ENCODE measurements at places on chromosomes 4 and X.

DNA sequence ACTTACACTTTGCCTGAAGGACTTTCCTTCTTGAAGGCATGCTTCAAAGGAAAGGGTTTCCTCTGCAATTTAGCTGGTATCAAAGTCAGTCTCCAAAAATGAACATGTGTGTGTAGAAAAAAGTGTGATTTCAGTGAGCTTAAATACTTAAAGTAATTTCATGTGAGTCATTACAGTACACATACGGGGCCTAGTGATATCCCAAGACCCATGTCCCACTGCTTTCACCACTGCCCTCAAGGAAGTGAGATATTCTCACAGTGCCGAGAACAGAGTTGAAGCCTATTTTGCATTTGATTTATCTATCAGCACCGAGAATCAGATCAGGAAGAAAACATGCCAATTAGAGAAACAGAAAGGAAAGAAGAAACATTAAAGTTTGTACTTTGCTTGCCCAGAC lies 61.0 kb downstream of the CHST7 start:
- no peak for DNase-seq

- DNase-seq: no peak
Observed at GRCh38 chr4:33537527-33537926, 2706.8 kb downstream of the ARAP2 start.

DNA sequence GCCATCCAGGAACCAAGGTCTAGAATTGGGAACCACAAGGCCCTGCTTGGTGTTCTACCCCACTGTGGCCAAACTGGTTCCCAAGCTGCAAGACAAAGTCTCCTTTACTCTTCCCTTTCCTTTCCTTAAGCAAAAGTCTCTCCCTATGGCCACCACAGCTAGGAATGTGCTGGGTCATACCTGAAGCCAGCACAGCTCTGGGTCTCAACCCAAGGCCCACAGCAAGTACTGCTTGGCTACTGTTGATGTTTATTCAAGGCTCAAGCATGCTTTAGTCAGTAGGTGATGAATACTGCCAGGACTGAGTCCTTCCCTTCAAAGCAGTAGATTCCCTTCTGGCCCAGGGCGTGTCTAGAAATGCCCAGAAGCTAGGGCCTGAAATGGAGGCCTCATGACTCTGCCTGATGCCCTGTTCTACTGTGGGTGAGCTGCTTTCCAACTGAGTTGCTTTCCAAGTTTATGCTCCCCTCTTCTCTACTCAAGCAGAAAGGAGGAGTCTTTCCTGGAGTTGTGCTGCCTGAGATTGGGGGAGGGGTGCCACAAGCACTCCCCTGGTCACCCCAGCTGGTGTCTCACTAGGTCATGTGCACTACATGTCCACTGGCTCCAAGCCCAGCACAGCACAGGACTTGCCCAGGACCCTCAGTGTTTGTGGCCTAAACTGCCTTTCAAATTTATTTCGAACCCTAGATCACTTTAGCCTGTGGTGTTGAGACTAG lies 44.9 kb downstream of the STAP1 start:
- no peak for DNase-seq

DNA sequence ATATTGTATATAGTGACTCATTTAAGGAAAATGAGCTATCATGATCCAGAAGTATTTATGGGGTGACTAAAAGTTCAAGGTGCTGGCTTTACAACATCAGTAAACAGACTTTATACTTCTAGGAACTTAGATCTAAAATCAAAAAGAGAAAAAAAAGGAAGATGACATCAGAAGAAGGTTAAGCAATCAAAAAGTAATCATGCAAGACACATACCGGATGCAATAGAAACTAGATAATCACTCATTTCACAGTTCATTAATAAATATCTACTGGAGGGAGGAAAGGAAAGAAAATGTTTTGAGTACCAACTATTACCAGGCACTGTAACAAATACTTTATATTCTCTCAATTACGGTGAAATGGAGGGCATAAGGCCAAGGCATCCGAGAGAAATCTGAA lies 276.4 kb downstream of the SPRY1 start:
- no peak for DNase-seq

- no peak for DNase-seq
Observed at GRCh38 chr4:96776920-96777527, 937.1 kb downstream of the PDHA2 start.

GRCh38 chrX:47148946-47149345 lies 3.9 kb downstream of the RBM10 start:
- DNase-seq: no peak

GRCh38 chrX:108447303-108447702 lies 7.7 kb downstream of the COL4A5 start:
- no peak for DNase-seq

DNA sequence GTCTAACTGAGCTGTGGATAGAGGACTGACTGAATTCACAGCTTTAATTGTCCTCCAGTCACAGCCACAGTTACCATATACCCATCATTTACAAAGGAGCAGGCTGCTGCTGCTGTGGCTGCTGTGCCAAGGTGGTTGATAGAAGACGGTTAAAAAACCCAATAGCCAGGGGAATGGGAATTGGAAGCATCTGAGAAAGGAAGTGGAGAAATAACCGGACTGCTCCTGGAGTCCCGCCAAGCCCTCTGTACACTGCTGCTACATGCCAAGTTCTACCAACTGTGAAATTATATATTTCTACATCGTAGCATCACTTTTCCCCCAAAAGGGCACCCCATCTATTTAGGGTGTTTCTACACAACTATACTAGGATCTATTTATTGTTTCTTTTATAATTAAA lies 279.7 kb upstream of the ARX start:
- DNase-seq: no peak

GRCh38 chrX:71199252-71200008 lies 23.6 kb upstream of the GJB1 start:
- no peak for DNase-seq

GRCh38 chr4:148795156-148795864 lies 353.1 kb upstream of the NR3C2 start:
- no peak for DNase-seq

DNA sequence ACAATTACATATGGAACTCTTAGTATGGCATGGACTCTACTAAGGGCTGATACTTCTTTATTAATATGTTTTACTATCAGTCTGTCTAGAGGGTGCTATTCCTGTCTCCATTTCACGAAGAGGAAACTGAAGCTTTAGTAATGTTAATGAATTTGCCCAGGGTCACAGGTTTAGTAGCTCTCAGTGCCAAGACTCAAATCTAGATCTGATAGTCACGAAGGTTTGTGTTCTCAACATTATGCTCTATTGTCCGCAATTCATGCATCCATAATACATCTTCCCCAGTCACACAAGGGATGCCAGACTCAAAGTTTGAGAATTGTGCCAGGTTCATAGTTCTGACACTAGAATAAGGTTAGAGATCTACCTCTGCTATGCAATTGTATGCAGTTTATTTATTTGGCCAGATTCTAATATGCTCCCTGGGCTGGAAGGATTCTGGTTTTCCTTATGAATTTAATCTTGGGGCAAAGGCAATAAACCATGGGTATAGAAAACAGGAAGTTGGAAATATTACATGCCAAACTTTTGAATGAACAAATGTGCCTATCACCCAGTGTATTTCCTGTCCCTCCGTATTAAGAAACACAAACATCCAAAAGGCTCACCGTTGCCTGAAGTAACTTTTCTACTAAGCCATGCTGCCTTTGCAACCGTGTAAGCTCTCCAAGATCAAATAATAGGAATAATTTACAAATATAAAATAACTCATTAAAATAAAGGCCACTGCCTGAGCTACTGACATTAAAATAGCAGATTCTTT lies 478.5 kb downstream of the INPP4B start:
- DNase-seq: no peak

GRCh38 chr4:174281182-174281737 lies 2.2 kb downstream of the FBXO8 start:
- no peak for DNase-seq

GRCh38 chrX:100586747-100587146 lies 2.0 kb downstream of the TNMD start:
- DNase-seq: no peak

GRCh38 chrX:118730500-118731247 lies 3.3 kb downstream of the IL13RA1 start:
- no peak for DNase-seq

GRCh38 chr4:10893395-10893794 lies 208.8 kb upstream of the CLNK start:
- DNase-seq: no peak

GRCh38 chr4:175929932-175930331 lies 117.9 kb upstream of the GPM6A start:
- no peak for DNase-seq

DNA sequence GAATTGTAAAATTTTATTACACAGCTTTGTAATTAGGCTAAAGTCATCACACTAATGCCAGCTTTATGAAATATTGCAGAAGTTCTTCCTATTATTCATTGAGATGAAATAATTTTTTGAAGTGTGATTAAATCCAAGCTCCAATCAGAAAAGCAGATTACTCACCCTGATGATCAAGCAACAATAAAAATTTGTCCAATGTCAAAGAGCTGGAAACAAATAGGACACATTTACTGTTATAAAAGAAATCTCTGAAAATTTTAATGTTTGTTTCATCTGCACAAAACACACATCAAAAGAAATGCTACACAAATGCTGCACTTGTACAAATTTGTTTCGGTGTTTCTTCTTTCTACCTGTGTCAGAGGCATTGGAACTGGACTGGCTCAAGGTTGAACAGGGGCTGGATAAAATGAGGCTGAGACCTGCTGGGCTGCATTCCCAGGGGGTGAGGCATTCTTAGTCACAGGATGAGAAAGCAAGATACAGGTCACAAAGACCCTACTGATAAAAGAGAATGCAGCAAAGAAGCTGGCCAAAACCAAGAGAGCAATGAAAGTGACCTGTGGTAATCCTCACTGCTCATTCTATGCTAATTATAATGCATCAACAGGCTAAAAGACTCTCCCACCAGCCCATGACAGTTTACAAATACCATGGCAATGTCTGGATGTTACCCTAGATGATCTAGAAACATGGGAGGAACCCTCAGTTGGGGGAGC lies 78.3 kb downstream of the GASK1B start:
- no peak for DNase-seq

DNA sequence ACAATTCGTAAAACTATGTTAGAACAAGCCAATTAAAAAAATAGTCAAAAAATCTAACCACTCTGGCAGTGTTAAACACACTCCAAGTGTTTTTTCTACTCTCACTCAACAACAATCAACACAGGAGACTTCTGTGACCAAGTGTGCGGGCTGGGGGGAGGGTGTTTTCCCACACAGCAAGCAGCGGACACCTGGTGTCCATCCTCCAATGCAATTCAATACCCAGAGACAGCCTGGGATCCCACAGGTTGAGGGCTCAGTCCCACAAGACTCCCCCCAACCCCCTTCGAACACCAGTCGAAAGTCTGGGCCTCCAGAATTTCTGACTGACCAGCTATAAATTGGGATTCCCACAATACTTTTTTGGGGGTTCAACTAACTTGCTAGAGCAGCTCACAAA lies 8.3 kb upstream of the PIM2 start:
- no peak for DNase-seq

- no peak for DNase-seq
Observed at GRCh38 chrX:70013466-70014381, 36.0 kb downstream of the AWAT2 start.

DNA sequence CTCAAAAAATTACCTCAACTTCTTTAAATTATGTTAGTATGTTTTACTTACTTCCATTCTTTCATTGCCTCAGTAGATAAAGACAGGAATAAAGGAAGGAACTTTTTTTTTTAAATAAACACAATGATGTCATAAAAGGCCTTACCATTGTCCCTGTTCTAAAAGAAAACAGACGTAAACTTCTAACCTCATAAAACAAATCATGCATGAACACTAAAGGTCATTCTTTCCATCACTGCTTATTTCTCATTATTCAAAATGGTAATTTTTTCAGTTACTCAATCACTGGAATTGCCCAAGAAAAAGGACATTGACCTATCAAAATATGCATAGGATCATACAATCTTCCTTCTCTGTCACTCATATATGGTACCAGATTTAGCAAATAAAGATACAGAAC lies 32.2 kb upstream of the ARMCX2 start:
- DNase-seq: no peak

- DNase-seq: no peak
Observed at GRCh38 chrX:30590368-30590767, 12.8 kb upstream of the TASL start.

DNA sequence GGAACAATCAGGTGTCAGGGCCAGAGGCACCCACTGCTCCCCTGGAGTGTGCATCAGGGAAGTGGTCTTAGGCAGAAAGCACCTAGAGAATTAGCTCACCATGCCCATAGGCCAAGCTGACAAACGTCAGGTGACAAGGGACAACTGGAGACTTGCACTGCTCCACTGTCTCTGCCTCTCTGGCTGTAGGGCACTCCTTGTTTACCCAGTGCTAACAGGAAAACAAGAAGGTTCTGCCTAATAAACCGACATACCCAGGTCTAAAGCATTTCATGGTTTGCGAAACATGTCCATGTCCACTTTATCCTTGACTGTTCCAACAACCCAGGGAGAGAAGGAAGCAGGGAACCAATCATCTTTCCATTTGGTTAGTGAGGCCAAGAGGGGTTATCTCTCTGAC lies 92.5 kb upstream of the MAMLD1 start:
- no peak for DNase-seq

DNA sequence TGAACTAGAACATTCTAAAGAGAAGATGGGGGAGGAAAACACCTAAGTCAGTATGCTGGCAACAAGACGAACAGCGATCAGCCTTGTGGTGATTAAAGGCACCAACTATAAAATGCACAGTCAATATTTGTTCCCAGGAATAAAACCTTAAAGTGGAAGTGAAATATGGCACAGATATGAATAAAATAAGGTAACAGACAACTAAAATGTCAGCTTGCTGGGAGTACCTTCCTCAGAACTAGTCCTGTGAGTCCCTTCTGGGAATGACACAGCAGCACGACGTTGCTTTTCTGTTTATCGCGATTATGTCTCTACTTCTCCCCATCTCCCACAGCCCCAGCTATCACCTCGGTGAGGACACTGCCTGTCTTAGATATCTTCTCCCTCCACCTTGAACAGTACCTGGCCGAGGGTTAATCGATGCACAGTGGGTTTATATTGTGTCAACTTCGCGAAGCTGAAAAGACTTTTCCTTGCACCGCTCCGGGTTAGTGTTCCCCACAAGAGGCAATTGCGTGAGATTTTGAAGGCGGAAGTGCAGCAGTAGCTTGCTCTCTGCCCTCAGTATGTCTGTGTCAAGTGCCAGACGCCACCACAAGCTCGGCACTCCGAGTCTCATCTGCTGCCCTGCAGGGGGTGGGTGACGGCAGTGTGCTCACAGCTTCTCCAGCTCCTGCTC lies 17.4 kb downstream of the MTNR1A start:
- no peak for DNase-seq

DNA sequence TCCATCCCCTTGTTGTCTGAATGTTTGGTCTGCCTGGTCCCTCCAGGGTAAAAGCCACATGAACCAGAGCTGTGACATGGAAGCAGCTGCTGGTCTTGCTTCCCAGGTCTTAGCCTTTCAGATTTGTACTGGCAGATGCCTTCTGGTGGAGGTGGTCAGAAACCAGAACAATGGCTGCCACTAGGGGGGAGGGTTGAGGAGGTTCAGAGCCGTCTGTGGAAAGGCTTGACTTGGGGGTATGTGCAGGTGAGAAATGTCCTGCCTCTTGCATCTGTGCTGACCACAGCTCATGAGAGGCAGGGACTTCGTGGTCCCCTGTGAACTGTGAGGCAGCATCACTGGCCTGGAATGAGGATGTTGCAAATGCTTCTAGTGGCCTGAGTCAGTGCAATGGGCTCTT lies 144.2 kb upstream of the WDR1 start:
- no peak for DNase-seq

Data from CD4-positive, alpha-beta T cell treated with Interleukin-15 for 1 hour (primary cell).